Renal pelvis (tissue), 12 donors: ENCODE measurements at places on chromosomes 3 and 15.
A peak's percentile ranks its signal among the peaks of the same experiment; 100 is the strongest.

- no peak for DNase-seq
Measured at GRCh38 chr15:72616491-72617210, 37.8 kb upstream of the GOLGA6B start.

DNA sequence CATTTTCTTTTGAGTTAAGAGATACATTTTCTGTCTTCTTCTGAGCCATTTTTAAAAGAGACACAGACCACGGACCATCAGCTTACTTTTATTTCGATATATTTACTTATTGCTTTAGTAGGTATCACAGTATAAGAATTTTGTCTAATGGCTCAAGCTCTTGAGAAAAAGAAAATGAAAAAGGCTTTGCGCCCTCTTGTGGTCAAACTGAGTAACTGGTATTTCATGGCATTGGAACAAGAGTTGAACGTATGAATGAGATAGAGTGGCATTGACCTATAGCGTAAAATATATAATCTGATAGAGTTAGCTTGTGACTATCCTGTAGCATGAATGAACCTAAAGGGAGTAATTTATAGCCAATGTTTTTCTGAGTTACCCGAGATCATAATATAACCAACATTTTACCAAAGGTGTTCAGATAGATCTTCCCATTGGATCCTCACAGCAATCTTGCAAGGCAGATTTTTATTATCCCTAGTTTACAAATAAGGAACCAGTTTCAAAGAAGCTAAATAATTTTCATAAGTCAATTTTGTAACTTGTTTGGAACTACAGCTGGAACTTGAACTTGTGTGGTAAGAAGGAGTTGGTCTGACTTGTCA lies 154.6 kb downstream of the POLR2M start:
- DNase-seq, result peak; percentile 61

DNA sequence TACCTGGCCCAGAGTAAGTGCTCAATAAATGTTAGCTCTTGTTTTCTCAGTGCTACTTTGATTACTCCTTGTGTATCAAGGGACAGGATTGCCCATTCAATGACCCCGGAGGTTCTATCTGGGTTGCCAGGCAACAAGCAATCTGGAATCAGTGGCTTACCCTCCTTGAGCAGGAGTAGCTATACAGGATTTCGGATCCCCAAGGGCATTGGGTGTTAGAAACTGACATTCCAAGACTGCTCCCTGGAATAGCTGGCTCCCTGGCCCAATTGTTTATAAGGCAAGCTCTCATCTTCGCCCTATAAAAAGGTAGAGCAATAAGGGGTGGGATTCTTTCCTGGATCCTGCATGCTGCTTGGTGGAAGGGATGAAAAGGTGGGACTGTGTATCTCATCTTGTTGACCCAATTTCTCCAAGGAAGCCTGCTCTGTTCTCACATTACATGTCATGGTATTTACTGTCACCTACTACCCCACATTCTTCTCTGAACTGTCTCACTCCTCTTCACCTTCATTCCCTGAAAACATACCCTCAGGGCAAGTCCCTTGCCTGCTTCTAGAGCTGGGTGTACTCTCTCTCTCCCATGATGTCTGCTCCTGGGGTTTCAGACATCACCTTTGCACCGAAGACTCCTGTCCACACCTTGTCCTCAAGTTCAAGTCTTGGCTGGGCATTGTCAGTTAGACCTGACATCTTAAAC lies 26.4 kb upstream of the SCN10A start:
- no peak for DNase-seq

DNA sequence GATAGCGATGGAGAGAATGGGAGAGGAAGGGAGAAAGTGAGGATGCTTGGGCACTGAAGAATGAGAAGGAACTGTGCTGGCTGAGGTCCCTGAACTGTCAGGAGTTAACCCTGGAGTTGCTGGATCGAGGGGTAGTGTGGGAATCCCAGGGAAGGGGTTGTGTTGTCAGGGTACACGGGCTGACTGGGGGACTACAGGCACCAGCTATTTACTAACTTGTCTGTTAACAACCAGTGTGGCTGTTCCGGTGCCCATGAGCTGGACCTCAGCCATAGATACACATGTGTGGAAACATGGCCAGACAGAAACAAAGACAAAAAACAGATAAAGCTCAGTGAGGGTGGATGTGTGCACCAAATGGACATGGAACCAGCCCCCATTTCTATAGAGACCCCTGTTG lies 55.1 kb downstream of the GASK1A start:
- no peak for DNase-seq

- DNase-seq, result no peak
Measured at GRCh38 chr3:49723296-49723627, 489 bp downstream of the GMPPB start.

- no peak for DNase-seq
Measured at GRCh38 chr15:29867241-29868000, 45.2 kb upstream of the TJP1 start.

- no peak for DNase-seq
Measured at GRCh38 chr15:48300038-48300437, 31.2 kb upstream of the DUT start.

GRCh38 chr3:50320853-50321335 lies 1.7 kb downstream of the HYAL2 start:
- peak; percentile 88 for DNase-seq

DNA sequence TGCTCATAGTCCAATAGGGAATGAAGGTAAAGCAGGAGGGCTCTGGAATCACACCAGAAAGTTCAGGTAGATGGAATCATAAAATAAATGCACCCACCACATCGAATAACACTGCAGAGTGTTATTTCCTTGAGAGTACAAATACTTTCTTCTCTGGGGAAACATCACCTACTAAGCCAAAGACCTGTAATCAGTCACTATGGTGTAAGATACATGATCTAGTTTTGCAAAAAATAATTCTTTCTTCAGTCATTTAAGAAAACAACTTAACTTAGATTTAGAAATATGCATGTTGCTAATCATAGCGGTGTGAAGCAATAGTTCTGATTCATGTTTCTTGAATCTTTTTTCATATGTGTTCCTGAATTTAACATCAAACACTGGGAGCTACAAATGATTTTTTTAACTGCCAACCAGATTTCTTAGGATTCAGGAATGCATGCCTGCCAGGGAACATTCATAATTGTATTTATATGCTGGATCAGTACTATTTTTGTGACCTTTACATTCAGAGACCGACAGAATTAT lies 40.2 kb upstream of the MEIS2 start:
- DNase-seq, result no peak

DNA sequence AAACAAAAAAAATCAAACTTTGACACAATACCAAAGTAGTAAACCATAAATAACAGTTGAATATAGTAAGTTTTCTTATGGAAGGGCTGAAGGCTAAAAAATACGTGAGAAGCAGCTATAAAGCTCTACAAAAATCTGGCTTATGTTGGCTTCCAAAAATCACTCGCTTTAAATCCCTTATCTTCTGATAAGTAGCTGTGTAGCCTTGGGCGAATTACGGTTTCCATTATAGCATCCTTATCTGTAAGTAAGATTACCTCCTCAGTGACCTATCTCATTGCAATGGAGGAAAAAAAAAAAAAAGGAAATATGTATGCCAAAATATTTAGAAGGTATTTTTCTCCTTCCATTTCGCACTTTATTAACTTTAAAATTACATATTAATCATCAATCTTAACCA lies 348.6 kb downstream of the PLOD2 start:
- DNase-seq, result no peak

GRCh38 chr3:185502987-185503386 lies 4.2 kb upstream of the TMEM41A start:
- DNase-seq, result no peak

- DNase-seq, result no peak
Measured at GRCh38 chr3:161866176-161866575, 369.6 kb downstream of the OTOL1 start.

DNA sequence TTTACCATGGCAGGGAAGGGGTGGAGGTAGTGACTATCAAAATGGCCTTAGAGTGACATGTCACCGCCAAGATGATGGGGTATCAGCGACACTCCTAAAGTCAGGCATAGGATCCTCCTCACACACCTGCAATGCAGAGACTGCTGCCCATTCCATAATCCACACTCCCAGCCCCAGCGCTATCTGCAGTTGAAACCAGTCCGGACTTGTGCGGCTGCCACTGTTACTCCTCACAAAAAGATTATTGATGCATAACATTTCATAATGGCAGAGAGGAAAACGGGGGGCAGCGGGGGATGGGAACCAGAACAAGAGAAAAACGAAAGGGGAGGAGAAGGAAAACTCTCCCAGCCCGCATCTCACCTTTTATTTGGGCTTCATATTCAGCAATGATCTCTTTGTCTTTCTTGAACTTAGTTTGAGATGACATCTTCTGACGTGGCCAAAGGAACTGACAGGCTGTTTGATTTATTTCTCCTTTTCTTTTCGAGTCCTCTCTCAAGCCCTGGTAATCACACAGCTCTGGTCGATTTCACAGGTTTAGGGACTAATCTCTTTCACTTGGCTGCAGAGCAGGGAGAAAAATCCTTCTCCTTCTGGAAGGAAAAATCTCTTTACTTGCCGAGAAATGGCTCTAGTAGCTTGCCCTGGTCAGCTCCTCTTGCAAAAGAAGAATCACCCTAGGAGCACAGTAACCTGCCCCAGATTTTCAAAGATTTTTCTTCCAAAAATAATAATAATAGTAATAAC lies 749 bp downstream of the SRGAP3 start:
- DNase-seq, result peak; percentile 39
